ENCODE measurements at places on chromosomes 13 and 19. TPM values are rescaled to one million over a fixed set of nuclear protein-coding genes. Genes with fewer than 3 reads are reported as not detected.

- no peak for DNase-seq
Measured at GRCh38 chr13:29936956-29937355, 86.5 kb upstream of the UBL3 start.

DNA sequence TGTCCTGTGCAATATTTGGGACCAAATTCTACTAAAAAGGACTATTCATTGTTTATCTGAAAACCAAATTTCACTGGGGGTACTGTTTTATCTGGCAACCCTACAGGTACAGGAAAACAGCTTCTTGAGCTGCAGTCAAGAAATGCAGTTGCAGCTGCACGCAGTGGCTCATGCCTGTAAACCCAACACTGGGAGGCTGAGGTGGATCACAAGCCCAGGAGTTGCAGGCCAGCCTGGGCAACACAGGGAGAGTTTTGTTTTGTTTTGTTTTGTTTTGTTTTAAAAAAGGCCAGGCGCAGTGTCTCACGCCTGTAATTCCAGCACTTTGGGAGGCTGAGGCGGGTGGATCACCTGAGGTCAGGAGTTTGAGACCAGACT lies 11.6 kb upstream of the ZSCAN1 start:
- DNase-seq: no peak

- DNase-seq: peak; percentile 39
Measured at GRCh38 chr19:36686365-36687213, 823 bp upstream of the ZNF567 start.

- DNase-seq: no peak
Measured at GRCh38 chr13:29964181-29964845, 113.9 kb upstream of the UBL3 start.

- no peak for DNase-seq
Measured at GRCh38 chr13:36520111-36520510, 87.8 kb downstream of the CCNA1 start.

GRCh38 chr13:24610956-24611355 lies 69.3 kb upstream of the ATP12A start:
- DNase-seq: no peak

- no peak for DNase-seq
Measured at GRCh38 chr13:60696602-60697001, 299.6 kb downstream of the TDRD3 start.

DNA sequence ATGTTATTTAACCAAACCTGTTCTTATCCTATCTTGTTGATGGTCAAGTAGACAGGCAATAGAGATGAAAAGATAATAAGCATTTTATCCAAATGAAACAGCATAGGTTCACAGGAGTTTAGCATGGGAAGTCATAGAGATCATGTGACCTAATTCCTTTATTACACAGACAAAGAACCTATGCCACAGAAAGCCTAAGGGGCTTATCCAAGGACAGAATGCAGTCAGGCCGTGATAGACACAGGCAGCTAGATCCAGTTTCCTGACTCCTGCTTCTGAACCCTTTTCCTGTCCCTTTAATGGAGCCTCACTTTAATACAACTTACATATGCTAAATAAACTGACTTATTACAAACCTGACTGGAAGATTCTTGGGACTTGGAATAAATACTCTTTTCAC lies 532.1 kb downstream of the IRS2 start:
- no peak for DNase-seq

DNA sequence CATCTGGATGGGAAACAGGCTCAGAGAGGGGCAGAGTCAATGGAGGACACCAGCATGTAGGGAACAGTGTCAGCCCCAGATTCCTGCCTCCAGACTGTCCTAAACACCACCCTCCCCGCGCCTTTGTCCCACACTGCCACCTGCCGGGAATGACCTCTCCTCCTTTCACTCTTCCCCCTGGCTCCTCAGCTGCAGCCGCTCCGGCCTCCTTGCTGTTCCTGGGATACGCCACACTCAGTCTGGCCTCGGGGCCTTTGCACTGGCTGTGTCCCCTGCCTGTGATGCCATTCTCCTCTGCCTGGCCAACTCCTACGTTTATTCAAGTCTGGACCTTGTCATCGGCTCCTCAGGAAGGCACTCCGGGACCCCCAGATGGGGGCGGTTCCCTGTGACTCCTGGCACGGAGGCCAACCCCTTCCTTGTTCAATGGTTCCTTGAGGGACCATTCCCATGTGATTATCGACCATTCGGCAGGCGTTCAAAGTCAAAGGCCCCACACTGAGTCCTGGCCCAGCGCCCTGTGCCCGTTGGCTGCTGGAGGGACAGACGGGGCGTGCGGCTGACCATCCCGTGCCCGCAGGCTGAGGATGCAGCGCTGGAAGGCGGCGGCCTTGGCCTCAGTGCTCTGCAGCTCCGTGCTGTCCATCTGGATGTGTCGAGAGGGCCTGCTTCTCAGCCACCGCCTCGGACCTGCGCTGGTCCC lies 15.8 kb downstream of the FUT6 start:
- peak; percentile 14 for DNase-seq

GRCh38 chr19:58170860-58171259 lies 12.0 kb upstream of the ZNF274 start:
- peak; percentile 27 for DNase-seq

DNA sequence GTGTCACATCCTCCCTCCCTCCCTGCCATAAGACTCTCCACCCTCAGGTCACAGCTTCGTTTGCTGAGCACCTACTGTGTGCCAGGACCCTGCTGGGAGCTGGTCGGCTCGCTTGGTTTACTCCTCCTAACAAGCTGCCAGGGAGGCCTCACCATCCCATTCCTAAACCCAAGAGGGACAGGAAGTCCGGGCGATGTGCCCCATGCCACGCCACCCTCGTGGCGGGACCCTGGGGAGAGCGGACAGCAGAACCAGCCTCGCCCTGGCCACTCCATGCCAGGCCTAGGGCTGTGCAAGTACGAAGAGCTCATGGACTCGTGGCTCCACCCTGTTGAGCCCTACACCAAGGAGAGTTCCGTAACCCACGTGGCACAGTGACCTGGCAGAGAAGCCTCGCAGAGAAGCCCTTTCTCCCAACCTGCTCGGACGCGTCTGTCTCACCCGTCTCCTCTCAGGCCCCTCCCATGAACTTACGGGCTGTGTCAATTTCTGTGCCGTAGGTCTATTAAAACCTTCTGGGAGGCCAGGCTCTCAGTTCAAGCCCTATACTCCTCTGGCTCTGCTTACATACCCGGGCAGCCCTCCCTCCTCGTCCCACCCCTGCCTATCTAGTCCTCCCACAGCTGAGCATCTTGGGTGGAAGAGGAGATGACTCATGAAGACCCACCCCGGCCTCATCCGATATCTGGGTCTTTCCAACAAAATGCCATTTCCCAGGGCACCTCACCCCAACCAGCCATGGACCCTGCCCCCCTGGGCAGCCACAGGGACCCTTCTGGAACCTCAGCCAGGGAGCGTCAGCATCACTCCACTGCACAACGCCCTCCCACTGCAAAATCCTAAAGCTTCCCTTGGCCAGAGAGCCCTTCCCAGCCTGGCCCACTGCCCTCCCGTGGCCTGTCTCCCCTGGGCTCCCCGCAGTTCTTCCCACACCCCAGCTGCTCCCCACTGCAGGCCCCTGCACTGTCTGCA lies 2.6 kb downstream of the UBXN6 start:
- no peak for DNase-seq

DNA sequence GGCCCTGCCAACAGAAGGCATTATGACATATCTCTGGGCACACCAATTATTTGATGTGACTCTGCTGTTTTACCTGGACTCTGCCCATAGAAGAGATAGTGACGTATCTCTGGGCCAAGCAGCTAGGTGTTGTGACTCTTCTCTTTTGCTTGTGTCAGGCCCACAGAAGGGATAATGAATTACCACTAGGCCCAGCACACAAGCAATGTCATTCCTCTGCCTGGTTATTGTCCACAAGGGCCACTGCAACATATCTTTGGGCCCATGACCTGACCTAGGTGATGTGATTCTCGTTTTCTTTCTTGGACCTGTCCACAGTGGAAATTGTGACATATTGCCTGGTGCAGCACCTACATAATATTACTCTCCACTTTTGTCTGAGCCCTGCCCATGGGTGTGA lies 65.1 kb upstream of the ZNF724 start:
- DNase-seq: no peak

DNA sequence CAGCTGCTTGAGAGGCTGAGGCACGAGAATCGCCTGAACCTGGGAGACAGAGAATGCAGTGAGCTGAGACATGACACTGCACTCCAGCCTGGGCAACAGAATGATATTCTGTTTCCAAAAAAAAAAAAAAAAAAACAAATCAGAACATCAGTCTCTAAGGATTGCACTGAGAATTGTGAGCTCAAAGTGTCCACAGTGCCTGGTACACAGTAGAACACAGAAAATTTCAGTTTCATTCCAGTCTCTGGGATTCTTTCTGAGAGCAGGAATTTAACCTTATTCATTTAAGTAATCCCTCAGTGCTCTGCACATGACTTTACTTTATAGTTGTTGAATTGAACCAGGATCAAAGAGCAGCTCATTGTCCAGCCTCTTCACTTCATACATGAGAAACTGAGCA lies 25.9 kb upstream of the GATAD2A start:
- no peak for DNase-seq

GRCh38 chr13:110538632-110539031 lies 22.9 kb downstream of the RAB20 start:
- DNase-seq: peak; percentile 59

GRCh38 chr19:1182727-1183126 lies 8.7 kb upstream of the SBNO2 start:
- no peak for DNase-seq

GRCh38 chr19:9309974-9310446 lies 372 bp upstream of the ZNF699 start:
- peak; percentile 93 for DNase-seq

GRCh38 chr13:99371956-99372355 lies 64.8 kb upstream of the GPR183 start:
- no peak for DNase-seq

- no peak for DNase-seq
Measured at GRCh38 chr13:24927810-24928404, 163.9 kb downstream of the RNF17 start.

GRCh38 chr19:20558571-20558970 lies 7.0 kb downstream of the ZNF737 start:
- no peak for DNase-seq

The ACP7 gene
- 0.19 TPM for total RNA-seq

The ATP7B gene
- total RNA-seq: 6.1 TPM

The C13orf42 gene
- not detected for total RNA-seq

The RXFP2 gene
- total RNA-seq: not detected

The CYP4F22 gene
- not detected for total RNA-seq

Data from dermis blood vessel endothelial cell (primary cell).